ENCODE measurements at places on chromosomes 16 and 17. TPM values are rescaled to one million over a fixed set of nuclear protein-coding genes. Genes with fewer than 3 reads are reported as not detected.

The C16orf96 gene
- 19.8 TPM for polyA plus RNA-seq

The KRTAP1-5 gene
- not detected for polyA plus RNA-seq

The AIPL1 gene
- 0.49 TPM for polyA plus RNA-seq

- DNase-seq: no peak
Measured at GRCh38 chr16:81939164-81940056, 71.9 kb downstream of the SDR42E1 start.

GRCh38 chr17:51455931-51456330 is 195.6 kb downstream of the UTP18 start:
- DNase-seq: no peak

DNA sequence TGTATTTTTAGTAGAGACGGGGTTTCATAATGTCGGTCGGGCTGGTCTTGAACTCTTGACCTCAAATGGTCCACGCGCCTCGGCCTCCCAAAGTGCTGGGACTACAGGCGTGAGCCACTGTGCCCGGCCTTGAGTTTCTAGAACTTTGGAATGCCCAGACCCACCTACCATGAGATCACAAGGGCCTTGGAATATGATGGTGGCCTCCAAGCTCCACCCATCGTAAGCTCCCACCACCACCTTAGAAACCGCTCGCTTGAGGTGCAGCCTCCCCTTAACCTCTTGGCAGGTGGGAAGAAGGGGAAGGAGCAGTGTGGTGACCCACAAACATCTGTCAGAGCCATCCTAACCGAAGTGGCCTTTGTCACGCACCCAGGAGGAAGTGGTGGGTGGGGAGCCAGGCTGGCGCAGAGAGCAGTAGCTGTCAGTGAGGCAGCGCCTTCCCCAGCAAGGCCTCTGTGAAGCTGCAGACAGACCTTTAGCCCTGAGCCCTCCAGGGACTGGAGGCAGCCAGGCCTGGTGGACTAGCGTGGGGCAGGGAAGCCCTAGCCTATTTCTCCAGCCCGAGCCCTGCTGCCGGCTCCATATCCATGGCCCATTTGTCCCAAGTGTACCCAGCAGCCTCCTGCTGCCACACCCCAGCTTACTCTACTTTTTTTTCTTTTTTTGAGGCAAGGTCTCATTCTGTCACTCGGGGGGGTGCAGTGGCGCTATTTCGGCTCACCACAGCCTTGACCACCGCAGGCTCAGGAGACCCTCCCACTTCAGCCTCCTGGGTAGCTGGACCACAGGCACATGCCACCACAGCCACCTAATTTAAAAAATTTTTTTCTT is 13.1 kb upstream of the SEPHS2 start:
- DNase-seq: no peak

DNA sequence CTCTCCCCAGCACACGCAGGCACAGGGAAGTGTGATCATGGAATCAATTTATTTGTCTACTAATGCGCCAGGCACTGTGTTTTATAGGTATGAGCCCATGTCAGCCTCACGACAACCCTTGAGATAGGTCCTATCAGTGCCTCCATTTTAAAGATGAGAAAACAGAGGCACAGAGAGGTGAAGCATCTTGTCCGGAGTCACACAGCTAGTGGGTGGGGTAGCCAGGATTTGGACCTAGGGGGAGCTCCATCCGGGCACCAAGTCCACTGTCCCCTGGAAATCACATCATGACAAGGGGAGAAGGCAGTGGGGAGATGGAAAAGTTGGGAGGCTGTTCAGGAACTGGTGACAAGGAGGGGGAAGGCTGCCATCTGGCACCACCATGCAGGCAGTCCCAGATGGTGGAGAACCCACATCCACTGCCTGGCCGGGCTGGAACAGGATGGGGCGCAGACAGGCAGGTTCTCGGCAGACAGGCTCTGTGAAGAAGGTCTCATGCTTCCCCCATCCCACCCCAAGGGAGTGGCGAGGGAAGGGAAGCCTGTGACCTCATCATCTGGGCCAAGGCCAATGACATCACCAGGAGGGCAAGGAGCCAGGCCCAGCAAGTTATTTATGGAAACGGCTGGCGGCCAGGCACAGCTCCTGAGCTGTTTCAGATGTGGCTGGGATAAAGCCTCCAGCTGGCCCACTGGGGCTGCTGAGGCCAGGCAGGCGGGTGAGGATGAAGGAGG is 126.0 kb upstream of the SDK2 start:
- DNase-seq: peak; percentile 84

DNA sequence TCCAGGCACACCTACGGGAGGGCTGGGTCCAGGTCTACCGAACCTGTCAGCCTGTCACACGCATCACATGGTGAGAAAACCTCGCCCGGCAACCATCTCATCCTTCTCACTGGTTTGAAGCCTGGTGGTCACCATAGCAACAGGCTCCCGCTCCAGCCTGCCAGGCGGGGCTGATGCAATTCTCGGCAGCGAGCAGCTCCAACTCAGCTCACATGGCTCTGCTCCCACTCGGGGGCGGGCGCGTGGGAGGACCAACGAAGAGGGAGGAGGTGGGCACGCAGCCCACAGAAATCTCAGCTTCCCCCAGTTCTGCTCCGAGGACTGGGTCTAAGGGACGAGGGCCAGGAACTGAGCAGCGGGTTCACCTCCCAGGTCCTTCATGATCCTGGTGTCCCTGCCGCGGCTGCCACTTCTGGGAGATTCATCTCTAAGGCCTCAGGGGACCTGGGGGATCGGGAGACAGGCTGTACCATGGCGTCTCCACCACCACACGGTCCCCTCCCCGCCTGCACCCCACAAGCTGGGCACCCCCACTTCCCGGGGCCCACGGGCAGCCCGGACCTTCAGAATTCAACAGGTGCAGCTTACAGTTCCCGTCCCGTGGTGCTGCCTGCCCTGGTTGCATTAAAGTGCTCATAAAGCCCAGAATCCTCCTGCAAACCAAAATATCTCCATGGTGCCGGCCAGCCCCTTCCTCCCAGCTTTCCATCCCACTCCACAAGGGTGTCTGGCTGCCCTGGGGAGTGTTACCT is 25.8 kb downstream of the ABR start:
- DNase-seq: peak; percentile 76
